ENCODE measurements at places on chromosomes 12 and 14. TPM values are rescaled to one million over a fixed set of nuclear protein-coding genes. Genes with fewer than 3 reads are reported as not detected.

DNA sequence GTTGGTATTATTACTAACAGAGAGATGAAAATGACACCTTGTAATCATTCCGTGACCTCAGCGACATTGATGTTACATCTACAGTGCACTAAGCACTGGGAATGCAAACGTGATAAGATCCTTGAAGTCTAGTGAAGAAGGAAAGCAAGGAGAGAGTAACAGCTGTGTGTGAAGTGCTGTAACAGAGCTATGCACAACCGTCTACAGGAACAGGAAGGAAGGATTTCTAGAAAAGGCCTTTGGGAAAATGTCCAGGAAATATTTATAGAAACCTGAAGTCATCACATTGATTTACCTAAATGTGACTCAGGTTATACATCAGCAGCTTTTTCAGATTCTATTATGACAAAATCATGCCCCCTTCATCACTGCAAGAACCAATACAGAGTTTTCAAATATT is 304.2 kb upstream of the AMIGO2 start:
- H3K27ac ChIP-seq = no peak overlapping the region
- H3K27me3 ChIP-seq = peaks cover 2% of the 10 kb centered on the region
- no peaks in the 10 kb centered on the region for H3K36me3 ChIP-seq
- peak; percentile 25 for DNase-seq
- H3K4me3 ChIP-seq = no peak overlapping the region

AHNAK2 gene
- total RNA-seq = 21.6 TPM

DNA sequence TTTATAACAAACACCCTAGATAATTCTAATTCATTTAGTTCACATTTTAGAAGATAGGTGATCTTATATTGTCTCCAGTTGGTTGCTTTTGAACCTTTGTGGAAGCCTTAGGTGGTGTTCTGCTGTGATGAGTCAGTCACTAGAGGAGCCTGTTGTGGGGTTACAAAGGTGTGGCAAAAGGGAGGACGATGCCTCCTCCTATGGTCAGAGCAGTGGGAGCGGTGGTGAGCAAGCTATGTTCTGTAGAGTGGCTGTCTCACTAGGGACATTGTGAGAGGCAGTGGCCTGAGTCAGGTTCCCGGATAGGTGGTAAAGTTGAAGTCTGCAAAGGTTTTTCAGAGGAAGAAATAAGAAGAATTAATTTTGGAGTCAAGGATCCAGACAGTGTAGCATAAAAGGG is 71.6 kb upstream of the USP44 start:
- no peak overlapping the region for H3K27ac ChIP-seq
- H3K27me3 ChIP-seq = no peaks in the 10 kb centered on the region
- DNase-seq = no peak

- H3K27me3 ChIP-seq = peaks cover 15% of the 10 kb centered on the region
- peak overlapping the region; percentile 63 for H3K27ac ChIP-seq
- no peaks in the 10 kb centered on the region for H3K36me3 ChIP-seq
- no peak overlapping the region for H3K4me3 ChIP-seq
Observed at GRCh38 chr12:132429946-132430643, 59.9 kb upstream of the FBRSL1 start.

NPAS3 gene
- total RNA-seq = 5.7 TPM

GRCh38 chr14:38993981-38994380 is 109.1 kb downstream of the SEC23A start:
- no peak overlapping the region for H3K27ac ChIP-seq
- no peaks in the 10 kb centered on the region for H3K4me1 ChIP-seq
- no peaks in the 10 kb centered on the region for H3K36me3 ChIP-seq
- peak; percentile 48 for DNase-seq
- no peaks in the 10 kb centered on the region for H3K27me3 ChIP-seq

DNA sequence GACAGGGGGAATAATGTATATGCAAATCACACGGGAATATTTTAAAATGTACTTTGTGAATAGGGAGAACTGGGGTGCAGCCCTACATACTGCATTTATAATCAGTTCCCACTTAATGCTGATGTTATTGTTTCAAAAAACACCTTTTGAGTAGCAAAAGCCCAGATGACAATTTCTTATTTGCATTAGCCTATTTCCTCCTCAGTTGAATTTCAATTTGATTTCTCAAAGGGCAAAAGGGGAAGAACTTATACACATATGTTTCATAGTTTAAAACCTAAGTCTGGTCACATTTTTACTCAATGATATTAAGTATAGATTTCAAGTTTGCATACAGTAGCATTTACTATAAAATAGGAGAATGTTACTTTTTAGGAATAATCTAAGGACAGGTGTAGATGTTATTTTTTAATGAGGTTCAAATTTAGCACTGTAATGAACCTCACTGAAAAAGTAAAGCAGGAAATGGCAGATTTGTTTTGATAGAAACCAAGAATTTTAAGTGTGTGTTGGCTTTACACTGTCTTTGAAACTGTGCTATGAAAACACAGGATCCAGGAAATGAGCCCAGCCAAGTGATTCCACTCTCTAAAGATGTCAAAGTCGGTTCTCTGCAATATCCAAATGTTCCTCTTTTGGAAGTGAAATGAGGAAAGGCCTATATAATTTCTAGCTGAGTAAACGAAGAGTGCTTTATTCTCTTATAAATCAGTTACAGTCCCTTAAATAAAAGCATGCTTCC is 367.4 kb downstream of the BTG1 start:
- H3K4me3 ChIP-seq = no peak overlapping the region
- peak; percentile 87 for DNase-seq
- peak overlapping the region; percentile 1 for H3K27ac ChIP-seq

DNA sequence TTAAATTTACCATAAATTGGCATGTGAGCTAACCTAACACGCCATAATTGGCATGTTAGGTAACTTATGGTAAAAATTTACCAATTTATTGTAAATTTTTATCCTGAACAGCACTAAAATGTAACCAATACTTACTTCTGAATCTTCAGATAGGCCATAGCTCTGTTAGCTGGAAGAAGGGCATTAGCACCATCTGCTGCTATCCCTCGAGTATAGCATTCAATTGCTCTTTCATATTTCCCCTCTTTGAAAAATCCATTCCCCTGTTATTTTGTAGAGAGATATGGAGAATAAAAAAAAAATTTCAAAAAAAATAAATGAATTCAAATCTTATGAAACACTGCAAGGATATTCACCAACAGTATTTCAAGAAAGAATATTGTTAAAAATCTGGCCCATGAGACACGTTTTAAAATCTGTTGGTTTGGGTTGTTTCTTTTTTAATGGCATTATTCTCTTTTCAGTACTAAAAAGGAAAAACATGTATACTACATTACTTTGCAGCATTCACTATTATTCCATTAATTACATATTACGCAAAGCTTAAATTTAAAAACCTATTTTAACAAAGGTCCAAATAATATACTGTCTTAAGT is 19.1 kb downstream of the RPAP3 start:
- H3K27ac ChIP-seq = no peak overlapping the region
- DNase-seq = peak; percentile 41
- H3K4me1 ChIP-seq = no peaks in the 10 kb centered on the region
- H3K27me3 ChIP-seq = no peaks in the 10 kb centered on the region

WSCD2 gene
- total RNA-seq = 3.7 TPM

DNA sequence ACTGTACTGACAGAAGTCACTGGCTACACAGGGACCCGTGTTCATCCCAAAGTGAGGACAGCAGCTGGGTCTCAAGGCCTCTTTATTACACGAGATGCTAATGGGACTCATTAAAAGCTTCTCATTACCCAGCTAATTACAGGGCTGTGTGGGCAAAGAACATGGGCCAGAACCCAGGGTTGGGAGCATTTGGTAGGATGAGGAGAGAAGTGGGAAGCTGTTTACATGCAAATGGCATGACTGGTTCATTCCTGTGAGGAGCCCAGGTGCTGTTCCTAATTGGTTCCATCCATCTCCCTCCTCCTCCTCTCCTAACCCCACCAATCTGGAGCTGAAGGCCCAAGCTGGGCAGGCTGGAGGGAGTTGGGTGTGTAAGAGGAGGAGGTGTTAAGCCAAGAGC is 8.9 kb upstream of the TAC3 start:
- no peak overlapping the region for H3K4me3 ChIP-seq
- DNase-seq = no peak
- peaks cover 2% of the 10 kb centered on the region for H3K27me3 ChIP-seq
- no peak overlapping the region for H3K27ac ChIP-seq
- H3K36me3 ChIP-seq = no peaks in the 10 kb centered on the region
- H3K4me1 ChIP-seq = no peaks in the 10 kb centered on the region

- H3K4me3 ChIP-seq = no peak overlapping the region
- no peak for DNase-seq
- no peak overlapping the region for H3K27ac ChIP-seq
- no peaks in the 10 kb centered on the region for H3K27me3 ChIP-seq
- peaks cover 7% of the 10 kb centered on the region for H3K4me1 ChIP-seq
Observed at GRCh38 chr14:37144729-37145363, 27.6 kb downstream of the SLC25A21 start.

- no peaks in the 10 kb centered on the region for H3K27me3 ChIP-seq
- no peaks in the 10 kb centered on the region for H3K4me1 ChIP-seq
- no peak overlapping the region for H3K4me3 ChIP-seq
- peaks cover 31% of the 10 kb centered on the region for H3K36me3 ChIP-seq
Observed at GRCh38 chr12:53551889-53552291, 44.6 kb upstream of the NPFF start.

DNA sequence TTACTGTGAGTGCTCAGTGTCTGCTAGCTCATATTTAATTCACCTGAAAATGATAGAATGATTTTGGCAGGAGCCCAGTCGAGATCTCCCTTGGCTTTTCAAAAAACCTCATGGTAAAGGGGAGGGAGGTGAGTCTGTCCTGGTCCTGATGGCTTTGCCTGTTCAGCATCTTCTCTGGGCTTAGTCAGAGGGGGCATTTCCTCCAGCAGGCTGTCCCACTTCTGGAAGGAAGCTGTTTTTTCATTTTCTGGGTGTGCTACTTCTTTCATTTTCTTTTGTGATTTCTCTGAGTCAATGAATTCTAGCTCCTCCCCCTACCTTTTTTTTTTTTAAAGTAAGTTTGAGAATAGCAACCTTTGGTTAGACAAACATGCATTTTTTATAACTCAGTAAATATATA is 58.8 kb downstream of the TMX1 start:
- H3K27me3 ChIP-seq = no peaks in the 10 kb centered on the region
- no peaks in the 10 kb centered on the region for H3K36me3 ChIP-seq
- H3K27ac ChIP-seq = no peak overlapping the region
- DNase-seq = no peak
- H3K4me1 ChIP-seq = peaks cover 4% of the 10 kb centered on the region

NFATC4 gene
- total RNA-seq = 54.5 TPM

- H3K4me3 ChIP-seq = peak overlapping the region; percentile 93
- no peaks in the 10 kb centered on the region for H3K27me3 ChIP-seq
- peaks cover 18% of the 10 kb centered on the region for H3K36me3 ChIP-seq
- H3K27ac ChIP-seq = peak overlapping the region; percentile 99
- H3K4me1 ChIP-seq = peaks cover 17% of the 10 kb centered on the region
- peak; percentile 37 for DNase-seq
Observed at GRCh38 chr12:48717252-48717695, 767 bp upstream of the CCNT1 start.

RNU4-1 gene
- total RNA-seq = 636 TPM

GRCh38 chr14:103909531-103910261 is 18.6 kb upstream of the TDRD9 start:
- H3K27ac ChIP-seq = no peak overlapping the region
- DNase-seq = no peak
- H3K36me3 ChIP-seq = peaks cover 22% of the 10 kb centered on the region
- no peaks in the 10 kb centered on the region for H3K27me3 ChIP-seq

FAR2 gene
- total RNA-seq = 10.2 TPM

Data from muscle of leg (tissue), 16 donors.